ENCODE measurements at places on chromosomes 5 and 9. TPM values are rescaled to one million over a fixed set of nuclear protein-coding genes. Genes with fewer than 3 reads are reported as not detected.

DNA sequence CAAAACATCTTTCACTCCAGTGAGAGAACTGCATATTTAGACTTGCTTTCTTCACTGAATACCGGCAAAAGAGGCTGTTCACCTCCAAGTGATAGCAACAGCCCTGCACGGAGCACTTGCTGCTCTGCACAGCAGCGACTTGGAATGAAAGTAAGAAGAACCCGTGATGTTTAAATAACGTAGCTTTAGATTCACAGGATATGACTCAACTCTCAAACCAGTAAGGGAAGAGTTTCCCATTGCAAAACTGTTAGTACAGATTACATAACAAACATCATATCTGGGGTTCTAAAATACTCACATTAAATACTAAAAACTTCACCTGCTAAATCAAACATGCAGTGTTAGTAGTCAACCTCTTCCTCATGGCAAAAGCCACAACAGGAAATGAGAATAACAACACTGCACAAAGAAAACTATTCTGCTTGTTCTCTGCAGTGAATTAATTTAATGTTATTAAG lies 203.4 kb downstream of the MCTP1 start:
- DNase-seq: peak; percentile 93

- DNase-seq: no peak
Observed at GRCh38 chr5:87717761-87718160, 305.0 kb upstream of the CCNH start.

- no peak for DNase-seq
Observed at GRCh38 chr5:23457780-23458179, 49.6 kb upstream of the PRDM9 start.

DNA sequence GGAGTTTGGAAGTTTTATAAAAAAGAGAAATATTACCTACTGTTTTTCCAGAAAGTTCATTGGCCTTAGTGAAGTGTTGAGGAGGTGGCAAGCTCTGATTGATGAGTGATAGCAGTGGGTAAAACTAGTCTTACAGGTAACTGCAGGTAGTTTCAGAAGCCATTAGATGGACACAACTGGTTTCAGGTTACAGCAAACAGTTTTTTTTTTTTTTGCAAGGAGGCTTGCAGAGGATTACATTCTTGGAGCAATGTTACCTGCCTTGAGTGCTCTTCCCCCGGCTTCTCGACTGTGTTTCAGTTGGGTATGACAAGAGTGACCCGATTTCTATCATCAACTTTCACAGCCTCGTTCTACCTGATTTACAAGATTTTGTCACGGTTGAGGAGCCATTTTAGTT lies 333.4 kb downstream of the YTHDC2 start:
- DNase-seq: no peak

Gene PCA3
- total RNA-seq: not detected

DNA sequence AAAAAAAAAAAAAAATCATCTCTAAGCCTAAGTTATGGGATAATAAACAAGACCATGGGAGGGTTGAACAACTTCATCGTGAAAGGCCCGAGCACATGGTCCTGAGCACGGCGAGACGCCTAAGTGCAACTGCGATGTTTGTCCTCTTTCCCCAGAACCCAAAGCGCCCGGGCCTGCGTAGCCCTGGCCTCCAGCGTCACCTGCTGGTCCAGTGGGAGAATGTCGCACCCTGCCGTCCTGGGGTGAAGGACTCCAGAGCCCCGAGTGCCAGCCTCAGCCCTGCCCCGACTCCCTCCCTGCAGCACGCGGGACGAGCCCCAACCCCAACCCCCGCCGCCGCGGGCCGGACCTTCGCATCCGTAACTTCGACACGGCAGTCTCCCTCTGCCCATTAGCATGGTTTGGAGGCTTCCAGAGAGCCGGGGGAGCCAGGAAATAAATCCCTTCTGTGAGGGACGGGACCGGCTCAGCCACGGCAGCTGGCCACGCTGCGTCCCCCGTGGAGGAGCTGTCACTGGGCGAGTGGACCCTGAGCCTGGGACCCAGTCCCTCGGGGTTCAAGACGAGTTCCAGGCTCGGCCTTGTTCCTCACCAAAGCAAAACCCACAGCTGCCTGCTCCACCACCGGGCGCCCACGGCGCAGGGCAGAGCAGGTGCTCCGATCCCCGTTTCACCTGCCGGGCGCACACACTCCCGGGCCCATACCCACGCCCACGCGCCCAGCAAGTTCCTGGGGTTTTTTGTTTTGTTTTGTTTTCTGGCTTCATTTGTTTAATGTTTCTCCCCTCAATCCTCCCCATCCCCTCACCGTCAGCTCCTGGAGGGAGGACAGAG lies 132.5 kb upstream of the HAND1 start:
- DNase-seq: peak; percentile 66

GRCh38 chr5:59656351-59657254 lies 236.9 kb downstream of the PDE4D start:
- peak; percentile 76 for DNase-seq

DNA sequence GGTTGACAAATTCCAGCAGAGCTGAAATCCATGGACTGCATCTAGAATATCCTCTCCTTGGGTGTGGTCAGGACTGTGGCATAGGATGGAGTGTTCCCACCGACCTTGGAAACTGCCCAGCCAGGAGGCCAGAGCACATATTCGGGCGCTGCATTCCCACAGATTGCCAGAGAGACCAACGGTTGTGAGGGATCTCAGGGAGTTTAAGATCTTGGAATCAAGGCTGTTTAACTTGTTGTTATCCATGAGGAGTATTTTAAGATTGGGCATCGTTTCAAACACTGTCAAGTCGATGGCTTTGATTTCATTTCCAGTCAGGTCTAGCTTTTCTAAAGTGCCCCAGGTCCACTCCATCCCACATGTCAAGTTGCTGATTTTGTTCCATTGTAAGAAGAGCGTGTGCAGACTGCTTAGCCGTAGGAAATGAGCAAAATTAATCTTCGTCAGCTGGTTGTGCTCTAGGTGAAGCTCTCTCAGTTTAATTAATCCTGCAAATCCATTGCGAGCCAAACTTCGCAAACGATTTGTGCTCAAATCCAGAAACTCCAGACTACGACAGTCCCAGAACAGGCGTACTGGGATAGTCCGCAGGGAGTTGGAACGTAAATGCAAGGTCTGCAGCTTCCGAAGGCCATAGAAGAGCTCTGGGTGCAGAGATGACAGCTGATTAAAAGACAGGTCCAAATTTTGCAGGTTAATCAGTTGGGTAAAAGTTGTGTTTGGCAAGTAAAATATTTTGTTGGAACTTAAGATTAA lies 1.5 kb downstream of the LRRTM2 start:
- no peak for DNase-seq

DNA sequence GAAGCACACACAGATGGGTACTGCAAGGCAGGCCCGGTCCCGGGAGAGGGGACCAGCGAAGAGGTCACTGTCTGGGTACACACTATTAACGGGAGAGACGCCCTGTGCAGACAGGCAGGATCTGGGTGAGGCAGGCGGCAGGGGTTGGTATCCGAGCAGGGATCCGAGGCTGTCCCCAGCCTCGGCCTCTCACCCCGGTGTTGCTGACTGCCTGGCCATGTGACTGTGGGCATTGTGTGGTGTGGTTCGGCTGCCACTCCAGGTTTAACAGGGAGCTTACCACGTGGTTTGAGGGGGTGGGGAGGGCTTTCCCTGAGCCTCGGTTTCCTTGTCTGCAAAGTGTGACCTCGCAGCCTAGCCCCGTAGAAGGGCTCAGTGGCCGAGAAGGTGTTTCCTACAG lies 11.1 kb upstream of the RALGDS start:
- no peak for DNase-seq

DNA sequence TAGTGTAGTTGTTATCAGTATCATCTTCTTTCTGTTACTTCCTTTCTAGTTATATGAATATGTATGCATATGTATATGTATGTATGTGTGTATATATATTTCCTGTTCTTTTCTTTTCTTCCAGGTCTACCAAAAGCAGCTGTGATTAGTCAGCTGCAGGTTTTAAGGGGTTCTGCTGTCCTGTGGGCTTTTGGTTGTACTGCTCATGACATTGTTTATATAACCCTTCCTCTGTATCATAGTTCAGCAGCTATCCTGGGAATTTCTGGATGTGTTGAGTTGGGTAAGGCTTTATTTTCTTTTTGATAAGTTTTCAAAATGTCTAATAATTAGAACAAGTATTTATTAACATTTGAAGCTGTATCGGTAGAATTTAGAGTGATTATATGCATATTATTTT lies 23.2 kb downstream of the SLC27A6 start:
- DNase-seq: no peak

Gene SWI5
- 51.9 TPM for total RNA-seq

GRCh38 chr9:133715866-133716563 lies 22.1 kb downstream of the SARDH start:
- DNase-seq: no peak

DNA sequence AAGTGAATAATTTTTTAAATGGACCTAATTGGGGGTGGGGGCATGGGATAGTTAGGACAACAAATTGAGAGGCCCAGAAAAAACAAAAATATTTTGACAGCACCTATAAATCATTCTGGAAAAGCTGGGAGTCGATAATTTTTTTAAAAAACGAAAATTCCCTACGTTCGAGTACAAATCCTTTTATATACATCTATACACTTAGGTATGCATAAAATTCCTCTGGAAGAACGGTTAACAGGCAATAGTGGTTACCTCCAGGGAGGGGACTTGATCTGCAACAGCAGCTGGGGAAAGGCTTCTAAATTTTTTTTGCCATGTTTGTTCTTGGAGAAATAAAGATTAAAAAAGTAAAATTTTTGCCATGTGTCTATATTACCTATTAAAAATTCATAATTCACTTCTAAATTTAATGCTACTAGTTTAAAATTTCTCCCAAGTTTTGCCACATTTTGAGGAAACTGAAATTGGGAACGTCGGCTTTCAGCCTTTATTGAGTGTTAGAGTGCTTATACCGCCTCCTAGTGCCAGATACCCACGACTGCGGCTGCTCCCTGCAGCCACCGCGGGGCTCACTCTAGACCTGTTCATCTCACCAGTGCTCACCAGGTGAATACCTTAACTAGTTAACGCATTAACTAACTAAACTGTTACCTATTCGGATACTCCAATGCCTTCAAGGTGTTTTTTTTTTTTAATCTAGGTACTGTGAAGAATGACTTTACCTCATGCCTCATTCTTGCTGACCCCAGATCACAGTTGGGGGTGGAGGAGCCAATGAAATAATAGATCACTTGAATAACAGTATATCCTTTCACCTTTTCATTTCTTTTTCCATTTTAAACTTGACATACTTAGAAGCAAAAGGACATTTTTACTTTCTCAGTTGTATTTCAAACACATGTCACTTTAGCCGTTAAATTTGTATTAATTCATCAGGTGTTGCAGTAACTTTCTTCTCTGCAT lies 1.8 kb upstream of the BHMT start:
- DNase-seq: no peak

Gene LRRC19
- total RNA-seq: not detected

Gene NLN
- 31.9 TPM for total RNA-seq

GRCh38 chr5:178392931-178393394 lies 160.4 kb upstream of the PHYKPL start:
- DNase-seq: no peak

GRCh38 chr5:134583766-134584165 lies 48.9 kb downstream of the SAR1B start:
- no peak for DNase-seq

- no peak for DNase-seq
Observed at GRCh38 chr5:151926188-151926587, 1.5 kb upstream of the GLRA1 start.

Gene IL13
- total RNA-seq: not detected

- DNase-seq: peak; percentile 77
Observed at GRCh38 chr5:96336351-96336985, 96.6 kb downstream of the PCSK1 start.

Gene PTPRD
- total RNA-seq: 9.6 TPM

DNA sequence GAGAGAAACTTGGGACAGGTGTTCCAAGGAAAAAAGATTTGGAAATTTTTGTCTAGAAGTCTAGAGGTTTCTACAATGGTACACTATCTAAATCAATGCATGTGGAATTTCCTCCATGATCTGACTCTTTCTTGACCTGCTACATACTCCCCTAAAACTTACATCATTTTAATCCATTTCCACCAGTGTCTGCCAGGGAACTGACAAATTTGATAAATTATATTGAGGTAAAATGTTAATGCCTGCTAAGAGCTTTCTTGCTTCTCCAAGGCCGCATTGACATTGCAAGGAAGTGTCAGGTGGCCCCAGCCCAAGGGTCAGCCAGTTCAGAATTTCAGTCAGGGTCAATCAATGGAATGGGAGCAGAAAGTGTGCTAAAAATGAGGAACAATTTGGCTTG lies 163.4 kb upstream of the FBXL17 start:
- DNase-seq: no peak

DNA sequence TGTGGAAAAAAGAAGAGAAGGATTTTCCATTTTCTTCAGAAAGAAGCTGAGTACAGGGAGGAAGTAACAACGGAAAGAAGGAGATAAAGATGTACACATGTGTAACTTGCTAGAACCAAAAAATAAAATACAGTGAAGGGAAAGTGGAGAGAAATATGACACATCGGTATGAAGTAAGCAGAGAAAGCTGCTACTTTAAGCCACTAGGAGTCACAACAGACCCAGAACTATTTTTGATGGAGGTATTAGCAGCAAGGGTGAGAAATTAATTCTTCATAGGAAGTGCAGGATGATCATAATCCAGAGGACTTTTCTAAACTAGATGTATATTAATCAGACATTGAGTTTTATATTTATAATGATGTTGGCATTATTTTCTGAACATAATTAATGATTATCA lies 88.5 kb downstream of the FAM174A start:
- DNase-seq: peak; percentile 29

- peak; percentile 37 for DNase-seq
Observed at GRCh38 chr9:126228781-126229444, 97.7 kb upstream of the MVB12B start.

DNA sequence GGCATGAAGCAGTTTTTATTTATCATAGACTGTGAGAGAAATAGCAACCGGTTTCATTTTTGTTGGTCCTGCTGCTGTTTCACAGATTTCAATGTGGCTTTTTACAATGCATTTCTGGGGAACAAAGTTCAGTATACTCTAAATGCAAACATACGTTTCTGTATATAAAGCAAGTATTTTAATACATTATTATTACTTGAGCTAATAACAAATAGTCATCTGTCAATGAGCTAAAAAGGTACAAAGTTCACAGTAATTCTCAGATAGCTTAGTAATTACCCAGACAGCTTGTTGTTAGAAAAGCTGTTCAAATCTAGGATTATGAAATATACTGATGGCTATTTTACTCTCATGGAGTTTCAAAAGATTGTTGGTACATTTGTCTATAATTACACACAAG lies 50.8 kb downstream of the PBX3 start:
- DNase-seq: no peak

- DNase-seq: no peak
Observed at GRCh38 chr9:93246111-93246510, 62.2 kb downstream of the WNK2 start.

Measured in HT1080 (cell line).